Left lung (tissue), 14 donors: ENCODE measurements at places on chromosomes 4 and X.

- DNase-seq: no peak
Measured at GRCh38 chr4:84699001-84699671, 116.2 kb downstream of the CDS1 start.

DNA sequence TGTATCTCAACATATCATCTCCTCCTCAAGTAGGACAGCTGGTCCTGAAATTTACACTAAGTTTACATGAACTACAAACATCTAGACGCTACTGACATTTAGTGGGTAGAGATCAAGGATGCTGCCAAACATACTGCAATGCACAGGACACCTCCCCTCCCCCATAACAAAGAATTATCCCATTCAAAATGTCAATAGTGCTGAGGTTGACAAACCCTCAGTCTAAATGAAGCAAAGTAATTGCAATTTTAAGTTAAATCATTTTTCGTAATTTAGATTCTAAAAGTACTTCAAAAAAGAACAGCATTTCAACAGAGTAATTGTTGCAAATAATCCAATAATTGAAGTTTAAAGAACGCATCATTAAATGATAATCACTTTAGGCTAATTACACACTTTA is 1.2 kb downstream of the PRMT9 start:
- DNase-seq: no peak

DNA sequence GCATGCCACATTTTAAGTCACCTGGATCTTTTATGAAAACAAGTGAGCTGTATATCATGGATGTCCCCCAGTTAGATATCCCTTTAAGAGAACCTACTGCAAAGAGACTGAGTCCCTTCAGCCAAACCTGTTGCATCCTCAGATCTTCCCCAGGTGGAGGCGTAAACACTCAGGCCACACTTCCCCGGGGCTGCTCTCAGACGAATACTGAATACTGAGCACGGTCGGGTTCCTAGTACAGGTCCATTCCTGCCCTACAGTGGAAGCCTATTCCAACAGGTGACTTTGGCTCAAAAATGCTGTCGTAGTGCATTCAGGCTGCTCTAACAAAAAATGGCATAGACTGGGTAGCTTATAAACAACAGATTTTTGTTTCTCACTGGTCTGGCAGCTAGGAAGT is 320.2 kb upstream of the CLNK start:
- DNase-seq: no peak

DNA sequence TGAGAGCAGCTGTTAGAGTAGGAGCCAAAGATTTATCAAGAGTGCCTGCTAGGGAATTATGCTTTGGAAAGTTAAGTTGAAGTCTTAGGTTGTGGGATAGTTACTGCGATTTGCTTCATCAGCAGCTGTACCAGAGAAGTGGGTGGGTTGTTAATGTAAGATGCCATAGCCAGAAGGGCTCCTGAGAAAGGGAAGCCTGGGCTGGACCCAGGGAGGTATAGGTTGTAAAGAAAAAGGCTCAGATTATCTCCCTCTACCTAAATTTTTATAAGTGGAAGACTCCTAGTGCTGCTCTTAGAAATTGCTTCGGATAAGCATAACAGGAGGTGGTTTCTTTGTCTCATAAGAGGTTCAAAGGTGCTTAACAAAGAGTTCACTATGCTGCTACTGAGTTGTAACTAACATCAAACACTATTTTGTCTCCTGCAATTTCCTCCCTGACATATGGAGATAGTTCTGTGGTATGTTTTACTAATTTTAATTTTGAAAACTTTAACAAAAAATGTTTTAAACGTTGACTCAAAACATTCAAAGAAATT is 356.9 kb downstream of the DTHD1 start:
- no peak for DNase-seq

- no peak for DNase-seq
Measured at GRCh38 chrX:43218198-43218597, 437.9 kb upstream of the MAOA start.
